Hematopoietic multipotent progenitor cell treated with erythropoietin and hydrocortisone succinate and interleukin-3 and kit ligand, for 4 days (in vitro differentiated cells): ENCODE measurements at places on chromosomes 13 and 19.

DNA sequence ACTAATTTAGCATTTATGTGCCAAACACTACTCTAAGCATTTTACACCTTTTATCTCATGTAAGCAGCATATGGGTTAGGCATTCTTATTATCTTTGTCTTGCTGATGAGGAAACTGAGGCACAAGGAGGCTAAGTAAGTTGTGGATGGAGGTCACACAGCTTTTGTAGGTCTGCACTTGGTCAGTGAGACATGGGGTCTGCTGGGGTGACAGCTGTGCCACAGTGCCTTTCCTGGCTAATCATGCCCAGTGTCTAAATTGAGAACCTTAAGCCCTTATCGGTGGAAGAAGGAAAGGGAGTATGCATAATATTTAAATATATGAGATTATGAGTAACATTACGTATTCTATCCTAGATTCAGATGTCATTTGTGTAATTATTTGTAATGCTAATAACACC lies 226.2 kb downstream of the GGACT start:
- DNase-seq: no peak

DNA sequence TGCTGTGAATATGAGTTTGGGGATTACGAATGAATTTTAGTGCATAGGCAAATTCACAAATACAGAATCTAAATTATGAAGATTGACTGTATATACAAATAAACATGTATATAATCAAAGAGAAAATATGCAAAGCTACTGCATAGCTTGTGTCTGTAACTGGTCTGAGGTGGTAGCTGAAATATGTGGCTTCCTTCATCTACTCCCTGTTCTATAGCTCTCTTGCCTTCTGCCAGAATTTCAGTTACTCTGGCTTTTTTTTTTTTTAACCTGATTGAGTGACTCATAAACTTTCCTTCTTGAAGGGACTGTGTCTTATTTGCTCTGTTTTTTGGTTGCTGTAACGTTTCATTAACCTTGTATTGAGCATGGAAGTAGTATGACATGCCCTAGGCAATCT lies 26.6 kb downstream of the DNAJC3 start:
- no peak for DNase-seq

GRCh38 chr19:39053276-39054090 lies 21.1 kb upstream of the FBXO27 start:
- DNase-seq: no peak

GRCh38 chr13:43156916-43157315 lies 133.5 kb downstream of the DNAJC15 start:
- DNase-seq: no peak

DNA sequence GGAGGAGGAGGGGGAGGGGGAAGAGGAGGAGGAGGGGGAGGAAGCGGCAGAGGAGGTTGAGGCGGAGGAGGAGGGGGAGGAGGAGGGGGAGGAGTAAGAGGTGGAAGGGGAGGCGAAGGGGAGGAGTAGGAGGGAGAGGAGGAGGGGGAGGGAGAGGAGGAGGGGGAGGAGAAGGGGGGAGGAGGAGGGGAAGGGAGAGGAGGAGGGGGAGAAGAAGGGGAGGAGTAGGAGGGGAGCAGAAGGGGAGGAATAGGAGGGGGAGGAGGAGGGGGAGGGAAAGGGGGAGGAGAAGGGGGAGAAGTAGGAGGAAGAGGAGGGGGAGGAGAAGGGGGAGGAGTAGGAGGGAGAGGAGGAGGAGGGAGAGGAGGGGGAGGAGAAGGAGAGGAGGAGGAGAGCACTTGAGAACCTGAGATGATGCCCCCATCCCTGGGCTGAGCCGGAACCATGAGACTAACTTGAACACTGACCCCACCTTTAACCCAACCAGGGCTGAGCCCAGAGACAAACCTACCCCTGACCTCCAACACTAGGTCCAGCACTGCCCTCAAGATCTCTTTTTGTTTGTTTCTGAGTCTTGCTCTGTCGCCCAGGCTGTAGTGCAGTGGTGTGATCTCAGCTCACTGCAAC lies 12.6 kb downstream of the ABCA7 start:
- no peak for DNase-seq

DNA sequence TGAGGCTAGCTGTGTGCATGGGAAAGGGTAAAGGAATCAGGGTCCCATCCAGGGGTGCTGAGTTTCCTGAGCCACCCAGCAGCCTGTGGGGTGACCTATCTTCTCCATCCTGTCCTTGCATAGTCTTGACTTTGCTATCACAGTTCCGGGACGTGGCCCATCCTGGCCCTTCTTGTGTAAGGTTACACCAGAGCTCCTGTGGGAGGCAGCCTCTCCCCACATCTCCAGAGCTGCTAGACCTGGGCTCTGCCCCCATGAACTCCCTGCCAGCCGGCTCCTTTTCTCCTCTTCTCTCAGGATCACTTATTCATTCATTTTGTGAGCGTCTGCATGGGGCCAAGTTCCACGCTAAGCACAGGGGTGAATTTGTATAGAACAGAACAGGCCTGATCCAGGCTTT lies 238.9 kb downstream of the TSHZ3 start:
- peak; percentile 17 for DNase-seq

GRCh38 chr13:111952032-111952431 lies 114.9 kb upstream of the SOX1 start:
- no peak for DNase-seq

- DNase-seq: no peak
Measured at GRCh38 chr19:56595548-56595899, 422 bp downstream of the ZNF71 start.

- no peak for DNase-seq
Measured at GRCh38 chr19:3499738-3500428, 591 bp downstream of the DOHH start.

- DNase-seq: no peak
Measured at GRCh38 chr13:107685876-107686275, 529.5 kb downstream of the LIG4 start.

GRCh38 chr13:21966014-21966413 lies 295.1 kb downstream of the FGF9 start:
- no peak for DNase-seq

- DNase-seq: no peak
Measured at GRCh38 chr13:59982631-59983382, 180.9 kb downstream of the DIAPH3 start.

DNA sequence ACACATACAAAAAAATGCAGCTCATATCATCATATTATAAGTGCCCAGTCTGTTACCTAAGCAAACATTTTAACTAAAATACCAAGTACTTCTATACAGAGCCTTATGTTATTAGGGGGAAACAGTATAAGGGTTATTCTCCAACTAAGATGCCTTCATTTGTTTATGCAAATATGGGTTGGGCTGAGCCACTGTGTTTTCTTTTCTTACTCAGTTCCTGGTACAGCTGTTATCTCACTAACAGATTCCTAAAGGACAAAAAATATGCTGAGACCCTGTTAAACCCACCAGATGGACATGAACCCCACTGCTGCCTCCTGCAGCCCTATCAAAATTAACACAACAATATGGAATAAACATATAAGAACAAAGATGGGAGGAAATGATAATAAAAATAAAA lies 34.5 kb upstream of the SMAD9 start:
- no peak for DNase-seq
